CD4-positive, alpha-beta T cell treated with Interleukin-12 subunit alpha and Interleukin-12 subunit beta, for 1 hour (primary cell): ENCODE measurements at places on chromosomes 3 and 15.

GRCh38 chr3:142574665-142575064, 3.9 kb downstream of the ATR start:
- no peak for DNase-seq

DNA sequence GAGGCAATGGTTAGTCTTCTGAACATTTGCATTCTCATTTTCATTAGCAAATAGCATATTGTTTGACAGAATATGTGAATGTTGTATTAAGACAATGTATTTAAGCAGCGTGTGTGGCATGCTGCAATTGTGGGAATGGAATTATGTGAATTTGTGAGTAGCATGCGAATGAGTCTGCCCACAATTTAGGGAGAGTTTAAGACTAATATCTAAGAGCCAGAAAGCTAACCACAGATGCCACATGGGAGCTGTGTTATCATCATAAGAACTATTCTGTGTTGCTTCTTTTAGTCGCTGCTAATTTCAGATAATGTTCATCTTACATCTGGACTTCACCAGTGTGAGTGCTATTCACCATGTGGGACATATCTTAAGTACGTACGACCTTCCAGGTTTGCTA, 494.5 kb downstream of the RBMS3 start:
- DNase-seq: no peak

DNA sequence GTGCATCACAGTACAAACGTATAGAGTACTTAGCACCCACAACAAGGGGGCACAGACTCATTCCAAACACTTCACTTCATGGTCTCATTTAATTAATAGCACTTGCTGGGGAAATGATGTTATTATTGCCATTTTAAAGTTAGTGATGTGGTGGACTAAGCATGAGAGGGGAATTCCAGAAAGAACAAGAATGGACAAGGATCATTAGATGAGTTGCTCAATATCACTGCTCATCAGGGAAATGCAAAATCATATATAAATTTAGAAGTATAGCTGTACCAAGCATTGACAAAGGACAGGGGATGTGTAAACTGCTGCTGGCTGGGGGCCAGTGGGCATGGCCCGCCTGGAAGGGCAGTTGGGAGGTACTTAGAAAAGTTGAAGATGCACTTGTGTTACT, 14.6 kb downstream of the PRR20G start:
- DNase-seq: no peak

- no peak for DNase-seq
Observed at GRCh38 chr15:98025237-98025636, 64.7 kb downstream of the ARRDC4 start.

- DNase-seq: no peak
Observed at GRCh38 chr3:25289663-25290062, 138.4 kb upstream of the RARB start.

DNA sequence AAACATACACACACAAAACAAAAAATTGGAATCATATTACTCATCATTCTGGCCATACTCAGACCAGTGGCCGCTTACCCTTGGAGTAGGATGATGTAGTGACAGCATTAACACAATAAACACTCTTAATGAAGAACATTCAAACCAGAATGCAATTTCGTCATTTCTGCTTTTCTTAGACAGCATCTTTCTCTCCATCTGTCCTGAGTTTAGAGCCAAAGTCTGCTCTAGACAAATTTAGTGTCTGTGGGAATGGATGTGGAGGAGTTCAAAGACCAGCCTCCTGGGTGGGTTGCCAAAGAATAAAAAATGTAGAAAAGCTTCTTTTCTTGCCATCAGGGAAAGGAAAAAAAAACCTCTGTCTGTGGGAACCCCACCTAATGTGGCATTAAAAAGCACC, 212.4 kb upstream of the POU1F1 start:
- DNase-seq: no peak

DNA sequence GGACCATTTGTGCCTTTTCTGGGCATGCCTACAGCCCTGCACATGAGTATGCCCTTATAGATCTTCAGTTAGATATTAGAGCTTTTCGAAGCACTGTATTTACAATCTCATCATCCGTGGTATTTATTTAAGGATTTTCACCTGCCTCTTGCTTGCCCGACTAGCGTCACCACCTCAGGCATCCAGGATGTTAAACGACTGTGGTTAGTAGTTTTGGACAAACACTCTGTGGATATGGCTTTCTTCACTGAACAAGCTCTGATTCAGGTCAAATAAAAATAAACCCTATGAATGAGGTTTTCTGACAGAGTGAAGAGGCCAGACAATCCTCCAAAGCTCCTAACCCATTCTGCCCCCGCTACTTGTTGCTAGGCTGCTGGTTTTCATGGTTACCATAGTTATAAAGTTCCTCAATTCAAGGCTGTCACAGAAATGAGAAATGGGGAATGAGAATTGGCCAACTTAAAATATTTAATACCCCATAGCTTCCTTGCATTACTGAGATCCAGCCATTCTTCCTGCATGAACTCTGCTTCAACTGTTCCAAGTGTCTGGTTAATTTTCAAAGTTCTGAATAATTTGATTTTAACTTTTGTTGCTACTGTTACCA, 440.1 kb downstream of the GABRG3 start:
- no peak for DNase-seq

GRCh38 chr3:29759411-29760225, 478.7 kb downstream of the RBMS3 start:
- no peak for DNase-seq

GRCh38 chr3:69004138-69004537, 9.3 kb downstream of the EOGT start:
- DNase-seq: no peak

GRCh38 chr3:31934866-31935265, 46.2 kb downstream of the OSBPL10 start:
- DNase-seq: no peak

DNA sequence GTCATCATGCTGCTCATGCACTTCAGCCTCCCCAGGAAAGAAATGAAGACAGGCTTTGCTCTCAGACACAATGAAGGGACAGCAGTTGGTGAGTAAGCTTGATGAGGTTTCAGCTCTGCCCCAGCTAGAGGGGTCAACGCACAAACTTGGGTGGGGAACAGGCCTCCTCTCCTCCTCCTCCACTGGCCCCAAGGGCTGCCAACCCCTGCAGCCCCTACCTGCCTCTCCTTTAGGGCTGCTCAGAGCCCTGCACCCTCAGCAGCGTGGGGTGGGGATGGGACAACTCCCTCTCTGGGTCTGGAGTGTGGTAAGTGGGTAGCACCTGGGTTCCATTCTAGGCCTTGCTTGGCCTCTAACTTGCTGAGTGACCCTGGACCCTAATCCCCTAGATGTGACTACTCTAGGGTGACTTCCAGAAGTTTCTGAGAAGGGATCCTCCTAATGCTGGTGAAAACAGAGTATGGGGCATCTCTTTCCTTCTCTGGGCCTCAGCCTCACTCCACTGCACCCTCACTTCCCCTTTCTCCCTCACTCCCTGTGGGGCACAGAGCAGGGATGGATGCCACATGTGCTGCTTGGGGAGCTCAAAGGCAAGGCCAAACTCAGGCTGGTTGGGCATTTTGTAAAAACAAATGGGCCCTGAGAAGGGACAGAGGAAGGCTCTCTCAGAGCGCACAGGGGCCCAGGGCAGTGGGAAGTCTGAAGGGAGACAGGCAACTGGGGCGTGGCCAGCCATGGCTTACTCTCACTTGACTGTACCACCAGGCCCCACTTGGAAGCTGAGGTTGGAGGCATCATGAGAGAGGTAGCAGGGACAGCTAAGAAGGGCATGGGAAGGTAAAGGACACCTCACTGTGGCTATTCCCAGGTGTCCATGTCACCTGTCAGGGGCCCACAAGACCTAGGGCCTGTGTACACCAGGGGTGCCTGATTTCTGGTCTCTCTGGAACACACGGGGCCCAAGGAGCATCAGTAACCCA, 64.0 kb downstream of the SYNM start:
- no peak for DNase-seq

DNA sequence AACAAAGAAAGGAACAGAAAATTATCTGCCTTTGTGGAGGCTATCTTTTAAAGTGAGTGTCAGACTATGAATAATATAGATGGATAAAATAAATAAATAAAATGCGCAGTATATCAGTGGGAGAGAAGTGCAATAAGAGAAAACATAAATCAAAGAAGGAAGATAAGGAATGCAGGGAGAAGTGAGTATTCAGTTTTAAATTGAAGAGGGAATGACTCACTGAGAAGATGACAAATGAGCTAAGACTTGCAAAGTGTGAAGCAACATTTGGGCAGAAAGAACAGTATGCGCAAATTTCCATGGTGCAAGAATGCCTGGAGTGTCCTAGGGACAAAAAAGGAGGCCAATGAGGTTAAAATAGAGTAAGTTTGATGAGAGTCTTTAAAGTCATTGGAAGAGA, 1300.1 kb upstream of the ALCAM start:
- no peak for DNase-seq

DNA sequence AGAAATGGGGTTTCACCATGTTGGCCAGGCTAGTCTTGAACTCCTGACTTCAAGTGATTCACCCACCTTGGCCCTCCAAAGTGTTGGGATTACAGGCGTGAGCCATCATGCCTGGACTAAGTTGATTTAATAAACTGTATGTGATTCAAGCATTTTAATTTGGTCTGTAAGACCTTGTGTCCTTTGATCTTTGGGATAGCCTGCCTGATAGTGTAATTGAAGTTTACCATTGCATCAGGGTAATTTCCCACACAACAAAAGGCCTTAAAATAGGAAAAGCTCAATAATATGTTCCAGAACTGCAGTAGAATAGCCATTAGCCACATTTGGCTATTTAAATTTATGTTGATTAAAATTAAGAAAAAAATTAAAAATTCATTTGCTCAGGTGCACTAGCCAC, 25.2 kb upstream of the DENND6A start:
- DNase-seq: no peak

- DNase-seq: peak; percentile 44
Observed at GRCh38 chr15:56491110-56491722, 26.3 kb upstream of the MNS1 start.

DNA sequence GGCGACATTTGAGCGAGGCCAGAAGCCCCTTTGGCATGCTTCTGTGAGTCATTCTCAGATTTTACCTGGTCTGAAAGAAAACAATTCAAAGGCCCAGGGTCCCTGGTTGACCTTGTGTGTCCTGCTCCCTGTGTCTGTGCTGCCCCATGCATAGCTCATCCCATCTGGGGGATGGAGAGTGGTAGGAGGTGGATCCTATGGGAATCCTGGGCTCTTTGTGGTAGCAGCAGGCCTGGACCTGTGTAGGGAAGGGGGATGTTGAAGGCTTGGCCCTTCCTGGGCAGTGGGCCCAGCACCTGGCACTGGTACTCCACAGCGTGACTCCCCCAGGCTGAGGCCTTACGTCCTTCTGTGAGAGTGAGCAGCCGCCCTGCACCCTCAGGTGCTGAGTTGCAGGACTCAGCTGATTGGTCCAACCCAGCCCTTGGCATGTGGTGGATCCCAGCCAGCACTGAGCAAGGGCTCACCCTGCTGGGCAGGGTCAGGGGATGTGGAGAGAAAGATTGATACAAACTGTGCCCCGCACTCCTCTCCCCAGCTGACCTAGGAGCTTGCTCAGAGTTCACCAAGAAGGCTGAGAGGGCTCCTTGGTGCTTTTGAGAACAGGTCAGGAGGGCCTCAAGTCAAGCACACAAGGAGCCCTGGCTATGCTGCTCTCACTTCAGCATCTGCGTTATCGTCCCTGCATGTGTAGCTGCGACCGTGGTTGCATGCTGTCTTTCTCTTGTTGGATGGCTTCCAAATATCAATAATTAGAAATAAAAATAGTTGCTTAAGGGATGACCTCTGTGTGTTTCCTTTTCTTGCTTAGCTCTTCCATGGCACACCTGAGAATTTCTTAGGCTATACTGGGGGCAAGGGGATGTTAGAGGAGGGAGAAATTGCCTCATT, 21.4 kb upstream of the JMJD7 start:
- no peak for DNase-seq

- DNase-seq: no peak
Observed at GRCh38 chr3:175902226-175902625, 1043.1 kb downstream of the NAALADL2 start.

DNA sequence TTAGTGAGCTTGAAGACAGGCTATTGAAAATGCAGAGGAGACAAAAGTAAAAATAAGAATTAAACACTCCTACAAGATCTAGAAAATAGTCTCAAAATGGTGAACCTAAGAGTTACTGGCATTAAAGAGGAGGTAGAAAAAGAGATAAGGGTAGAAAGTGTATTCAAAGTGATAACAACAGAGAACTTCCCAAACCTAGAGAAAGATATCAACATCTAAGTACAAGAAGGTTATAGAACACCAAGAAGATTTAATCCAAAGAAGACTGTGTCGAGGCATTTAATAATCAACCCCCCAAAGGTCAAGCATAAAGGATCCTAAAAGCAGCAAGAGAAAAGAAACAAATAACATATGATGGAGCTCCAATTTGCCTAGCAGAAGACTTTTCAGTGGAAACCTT, 23.3 kb downstream of the PDCD10 start:
- no peak for DNase-seq

DNA sequence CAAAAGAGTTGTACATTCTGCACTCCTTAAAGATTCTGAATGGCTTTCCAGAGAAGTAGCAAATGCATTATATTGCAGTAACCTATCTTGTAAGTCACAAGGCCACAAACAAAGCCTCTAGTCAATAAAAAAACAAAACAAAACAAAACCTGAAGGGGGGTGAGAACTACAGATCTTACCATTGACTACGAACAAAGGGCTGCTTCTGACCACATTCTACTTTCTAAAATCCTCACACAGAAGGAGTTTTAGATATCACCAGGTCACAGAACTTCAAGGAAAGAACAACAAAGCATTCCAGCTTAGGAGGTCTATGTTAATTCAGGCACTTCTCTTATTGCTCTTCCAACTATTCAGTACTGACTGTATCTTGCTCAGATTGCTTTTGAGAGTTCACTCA, 343.0 kb downstream of the ZBTB20 start:
- DNase-seq: no peak

DNA sequence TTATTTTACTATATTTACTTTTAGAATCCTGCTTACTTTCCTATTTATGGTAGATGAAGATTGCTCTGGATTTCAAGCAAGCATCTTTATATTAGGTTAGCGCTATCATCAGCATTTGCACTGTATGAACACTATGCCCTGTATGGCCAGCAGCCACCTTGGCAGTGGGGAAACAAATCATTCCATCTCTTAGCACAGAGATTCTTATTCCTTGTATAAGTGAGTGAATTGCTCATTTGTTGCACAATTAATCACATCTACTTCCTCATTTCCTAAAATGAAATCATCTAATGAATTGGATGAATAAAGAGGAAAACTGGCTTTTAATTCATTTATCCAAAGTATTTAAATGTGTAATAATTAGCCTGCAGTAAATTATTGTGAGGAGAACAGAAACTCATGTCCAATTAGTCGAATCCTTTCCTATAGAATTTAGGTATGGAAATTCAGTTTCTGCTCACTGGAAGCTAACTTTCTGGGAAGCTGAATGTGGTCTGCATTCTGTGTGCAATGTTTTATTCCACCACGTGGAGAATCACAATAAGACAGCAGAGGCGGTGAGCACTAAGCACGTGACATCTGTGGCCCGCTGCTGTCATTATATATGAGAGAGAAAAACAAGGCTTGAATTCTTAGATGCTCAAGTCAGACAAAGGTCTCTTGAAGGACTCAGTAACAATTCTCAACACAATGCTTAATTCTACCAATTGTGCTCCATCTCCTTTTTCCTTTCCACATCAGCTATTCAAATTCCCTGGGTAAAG, 93.4 kb downstream of the PEX5L start:
- DNase-seq: no peak
